ENCODE measurements at places on chromosomes 5 and 9.

DNA sequence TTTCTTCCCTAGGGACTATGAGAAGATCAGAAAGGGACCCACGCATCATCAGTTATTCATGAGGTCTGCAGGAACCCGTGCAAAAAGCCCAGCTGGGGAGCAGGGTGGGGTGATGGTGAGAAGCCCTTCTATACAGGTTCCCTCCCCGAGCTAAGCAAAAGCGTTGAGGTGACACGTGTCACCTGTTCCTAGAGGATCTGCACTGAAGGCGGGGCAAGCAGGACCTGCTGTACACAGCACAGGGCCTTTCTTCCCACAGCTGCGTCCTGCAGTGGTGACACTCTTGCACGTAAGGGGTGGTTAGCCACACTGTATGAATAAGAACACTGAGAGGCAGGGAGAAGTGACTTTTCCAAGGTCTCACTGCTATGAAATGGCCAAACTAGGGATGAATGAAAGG is 37.2 kb upstream of the SH3PXD2B start:
- DNase-seq: no peak

DNA sequence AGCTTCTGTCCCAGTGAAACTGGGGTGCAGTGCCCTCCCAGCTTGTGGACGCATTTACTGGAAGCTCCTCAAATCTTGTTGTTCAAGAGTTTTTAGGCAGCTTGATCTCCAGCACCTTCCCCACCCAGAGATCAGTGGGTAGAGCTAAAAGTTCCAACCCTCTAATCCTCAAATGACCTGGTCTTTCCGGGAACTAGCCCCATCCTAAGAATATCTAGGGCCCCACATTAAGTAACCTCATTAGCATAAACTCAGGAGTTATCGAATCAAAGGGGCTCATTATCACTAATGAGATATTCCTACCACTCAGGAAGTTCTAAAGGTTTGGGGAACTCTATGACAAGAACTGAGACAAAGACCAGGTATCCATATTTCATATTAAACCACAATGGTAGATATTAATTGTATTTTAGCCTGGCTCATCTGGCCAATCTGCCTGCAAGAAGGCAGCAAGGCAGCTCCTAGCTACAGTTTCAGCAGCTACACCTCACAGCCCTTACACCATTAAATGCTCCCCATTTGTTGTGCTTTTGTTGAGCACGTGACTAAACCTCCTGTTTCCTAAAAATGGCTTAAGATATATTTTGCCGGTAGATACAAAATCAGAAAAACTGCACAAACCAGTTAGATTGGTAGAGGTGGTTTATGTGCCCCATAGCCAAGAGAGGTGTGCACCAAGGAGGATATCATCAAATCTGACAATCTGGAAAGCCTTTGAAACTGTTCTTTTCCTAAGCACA is 24.6 kb upstream of the SLC22A5 start:
- no peak for DNase-seq

GRCh38 chr5:32342656-32343055 is 29.9 kb upstream of the MTMR12 start:
- no peak for DNase-seq

- DNase-seq: no peak
Observed at GRCh38 chr5:54834121-54834842, 151.1 kb downstream of the ESM1 start.

- no peak for DNase-seq
Observed at GRCh38 chr5:136004436-136004835, 24.4 kb upstream of the TGFBI start.
